ENCODE measurements at places on chromosomes 5 and 9.
A peak's percentile ranks its signal among the peaks of the same experiment; 100 is the strongest.

GRCh38 chr9:130268521-130269211 lies 3.1 kb downstream of the HMCN2 start:
- DNase-seq = no peak

DNA sequence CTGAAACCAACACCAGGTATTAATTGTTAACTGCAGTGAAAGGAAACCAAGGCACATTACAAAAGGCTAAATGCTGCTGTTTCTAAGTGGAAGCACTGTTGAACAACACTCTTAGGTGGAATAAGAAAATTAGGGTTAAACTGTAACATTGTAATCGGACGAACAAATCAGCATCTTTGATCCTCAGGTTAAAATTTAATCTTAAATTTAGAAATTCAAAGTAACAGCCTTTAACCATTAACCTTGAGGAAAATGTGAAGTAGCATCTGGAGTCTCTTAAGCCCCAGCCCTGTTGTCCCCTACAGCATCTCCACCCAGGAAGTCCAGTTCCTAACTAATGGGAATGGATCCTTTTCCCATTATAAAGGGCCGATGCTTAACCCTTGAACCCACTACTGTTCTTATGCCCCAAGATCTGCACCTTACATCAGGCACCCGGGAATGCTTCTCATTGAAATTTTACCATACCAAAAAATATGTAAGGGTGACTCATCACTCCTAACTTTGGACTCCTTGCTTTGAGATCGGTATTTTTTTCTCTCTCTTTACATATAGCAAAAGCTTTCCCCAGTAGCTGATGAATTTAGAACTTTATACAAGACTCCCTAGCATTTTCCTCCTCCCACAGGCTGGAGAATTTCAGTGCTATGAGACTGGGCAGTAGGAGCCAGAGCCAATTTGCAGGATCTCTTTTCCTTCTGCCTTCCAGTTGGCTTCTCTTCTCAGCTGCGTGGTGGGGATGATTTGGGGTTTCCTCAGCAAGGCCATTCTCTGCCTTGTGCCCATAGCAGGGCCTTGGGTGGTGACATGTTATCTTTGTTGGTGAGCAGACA lies 32.0 kb upstream of the ITGA2 start:
- no peak for DNase-seq

DNA sequence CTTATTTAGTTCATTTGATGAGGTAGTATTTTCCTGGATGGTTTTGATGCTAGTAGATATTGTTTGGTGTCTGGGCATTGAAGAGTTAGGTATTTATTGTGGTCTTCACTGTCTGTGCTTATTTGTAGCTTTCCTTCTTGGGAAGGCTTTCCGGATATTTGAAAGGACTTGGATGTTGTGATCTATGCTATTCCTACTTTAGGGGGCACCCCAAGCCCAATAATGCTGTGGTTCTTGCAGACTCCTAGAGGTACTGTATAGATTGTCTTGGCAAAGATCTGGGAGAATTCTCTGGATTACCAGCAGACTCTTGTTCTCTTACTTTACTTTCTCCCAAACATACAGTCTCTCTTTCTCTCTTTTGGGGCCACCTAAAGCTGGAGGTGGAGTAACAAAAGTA lies 315.7 kb downstream of the MAT2B start:
- DNase-seq = peak; percentile 3

DNA sequence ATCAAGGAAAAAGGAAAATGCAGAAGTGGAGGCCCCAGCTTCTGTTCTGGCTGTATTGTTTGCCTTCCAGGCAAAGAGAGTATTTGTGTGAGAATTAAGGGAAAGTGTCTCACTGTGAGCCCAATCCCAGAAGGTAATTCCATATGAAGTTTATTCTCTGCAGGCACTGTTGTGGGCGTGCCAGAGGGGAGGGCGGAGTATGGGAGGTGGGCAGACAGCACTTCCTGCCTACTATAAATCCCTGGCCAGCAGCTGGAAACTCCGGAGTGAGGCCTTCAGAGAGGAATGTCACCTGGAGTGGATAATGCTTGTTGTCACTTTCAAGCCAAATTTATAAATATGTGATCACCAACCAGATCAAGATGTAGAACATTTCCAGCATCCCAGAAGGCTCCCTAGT lies 209.5 kb downstream of the ARHGAP26 start:
- no peak for DNase-seq

- no peak for DNase-seq
Measured at GRCh38 chr5:117161718-117162335, 587.2 kb upstream of the SEMA6A start.

GRCh38 chr9:14909961-14910805 lies at the start of gene FREM1:
Gene FREM1, minus strand, starts transcription at chr9:14910428. Its CDS starts 41,451 bp downstream, at chr9:14868977.
- DNase-seq = no peak

DNA sequence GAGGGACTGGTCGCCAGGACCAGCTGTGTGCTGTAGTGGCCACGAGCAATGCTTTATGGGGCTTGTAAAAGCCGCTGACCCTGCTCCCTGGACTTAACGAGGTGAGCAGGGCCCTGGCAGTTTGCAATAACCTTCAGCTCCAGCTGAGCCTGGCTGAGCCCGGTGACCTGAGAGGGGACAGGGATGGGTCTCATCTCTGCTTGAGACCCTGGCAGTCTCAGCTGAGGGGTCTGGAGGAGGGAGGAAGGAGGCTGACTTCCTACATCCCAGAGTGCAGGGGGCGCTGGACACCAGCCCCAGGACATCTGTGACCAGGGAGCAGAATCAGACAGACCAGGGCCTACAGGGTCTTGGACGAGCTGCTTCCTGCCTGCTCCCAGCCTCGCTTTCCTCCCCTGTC lies 277.5 kb upstream of the MVB12B start:
- DNase-seq = no peak

DNA sequence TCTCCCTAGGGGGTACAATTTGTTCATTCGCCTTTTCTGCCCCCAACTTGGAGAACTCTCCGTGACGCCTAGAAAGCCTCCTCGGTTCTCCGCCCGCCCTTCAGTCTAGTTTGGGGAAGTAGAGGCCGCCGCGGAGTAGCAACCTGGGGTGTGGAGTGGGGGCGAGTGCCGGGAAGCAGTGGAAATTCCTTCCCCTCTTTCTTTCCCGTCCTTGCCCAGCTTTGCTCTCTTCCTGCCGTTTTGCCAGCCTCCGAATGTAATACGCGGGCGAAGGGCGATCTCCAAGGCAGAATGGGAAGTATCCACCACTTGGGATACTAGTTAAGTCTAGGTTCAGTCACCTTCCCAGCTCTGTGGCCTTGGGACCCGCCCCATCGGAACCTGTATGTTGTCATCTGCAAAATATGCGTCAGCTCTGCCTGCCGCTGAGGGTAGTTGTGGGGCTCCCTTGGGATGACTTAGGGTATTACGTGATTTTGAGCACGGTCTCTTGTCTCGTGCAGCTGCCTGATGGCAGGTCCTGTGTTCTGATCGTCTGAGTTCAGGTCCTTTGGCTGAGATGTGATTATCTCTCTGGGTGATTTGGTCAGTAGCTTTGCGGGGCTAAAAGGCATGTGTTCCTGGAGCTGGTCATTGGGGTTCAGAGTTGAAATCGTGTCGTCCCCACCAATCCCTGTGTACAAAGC lies 724 bp downstream of the PAM start:
- DNase-seq = no peak

GRCh38 chr9:14193328-14193990 lies 120.5 kb downstream of the NFIB start:
- no peak for DNase-seq

DNA sequence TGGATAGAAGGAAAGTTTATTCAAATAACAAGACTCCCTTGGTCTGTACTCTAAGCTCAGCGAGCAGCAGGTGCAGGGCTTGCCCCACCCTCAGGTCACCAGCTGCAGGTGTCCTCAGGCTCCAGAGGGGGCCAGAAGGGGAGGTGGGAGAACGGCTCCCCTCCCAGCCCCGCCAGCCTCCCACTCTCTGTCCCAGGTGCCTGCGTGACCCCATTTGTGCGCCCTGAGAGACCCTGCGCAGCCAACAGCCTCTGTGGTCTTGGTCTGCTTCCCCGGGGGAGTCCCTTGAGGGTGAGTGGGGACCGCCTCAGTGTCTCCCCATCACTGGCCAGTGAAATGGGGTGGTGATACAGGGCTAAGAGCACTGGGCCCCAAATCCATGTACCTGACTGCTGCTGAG lies 62.3 kb upstream of the STXBP1 start:
- no peak for DNase-seq

GRCh38 chr9:109765830-109766229 lies 14.2 kb upstream of the PALM2AKAP2 start:
- no peak for DNase-seq

DNA sequence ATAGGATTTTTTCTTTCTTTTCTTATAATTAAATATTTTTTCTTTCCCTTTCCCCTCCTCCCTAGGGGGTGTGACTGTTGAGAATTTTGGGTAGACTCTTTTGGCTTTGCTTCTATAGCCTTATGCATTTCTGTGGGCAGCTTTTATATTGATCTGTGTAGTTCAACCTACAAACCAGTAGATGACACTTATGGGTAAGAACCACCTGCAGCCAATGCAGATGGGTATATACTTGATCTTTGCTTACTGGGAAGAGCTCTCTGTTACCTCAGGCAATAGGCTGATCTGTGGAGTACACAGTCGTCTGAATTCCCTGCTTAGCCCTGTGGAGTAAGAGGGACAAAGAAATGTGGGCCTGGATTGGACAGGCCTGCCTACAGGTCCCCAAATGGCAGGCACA lies 102.7 kb upstream of the STARD4 start:
- DNase-seq = no peak

GRCh38 chr9:76400534-76401096 lies 6.4 kb upstream of the RFK start:
- no peak for DNase-seq

DNA sequence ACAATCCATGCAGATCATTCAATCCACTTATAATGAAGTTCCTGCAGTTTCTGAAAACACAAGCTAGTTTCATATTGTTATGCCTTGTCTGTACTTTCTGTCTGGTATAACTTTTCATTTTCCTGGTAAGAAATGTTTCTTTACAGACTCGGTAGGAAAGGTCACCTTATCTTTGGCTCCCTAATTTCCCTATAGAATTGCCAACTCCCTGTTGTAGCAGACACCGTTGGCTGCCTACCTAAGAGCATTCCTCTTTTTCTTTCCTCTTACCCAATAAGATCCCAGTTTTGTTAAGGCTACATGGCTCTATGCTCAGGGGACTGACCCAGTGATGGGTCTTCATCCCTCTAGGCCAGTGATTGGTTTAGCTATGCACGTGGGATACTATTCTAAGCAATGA lies 6.2 kb upstream of the ARHGEF37 start:
- no peak for DNase-seq

- DNase-seq = no peak
Measured at GRCh38 chr5:124979251-124979650, 232.8 kb upstream of the ZNF608 start.

DNA sequence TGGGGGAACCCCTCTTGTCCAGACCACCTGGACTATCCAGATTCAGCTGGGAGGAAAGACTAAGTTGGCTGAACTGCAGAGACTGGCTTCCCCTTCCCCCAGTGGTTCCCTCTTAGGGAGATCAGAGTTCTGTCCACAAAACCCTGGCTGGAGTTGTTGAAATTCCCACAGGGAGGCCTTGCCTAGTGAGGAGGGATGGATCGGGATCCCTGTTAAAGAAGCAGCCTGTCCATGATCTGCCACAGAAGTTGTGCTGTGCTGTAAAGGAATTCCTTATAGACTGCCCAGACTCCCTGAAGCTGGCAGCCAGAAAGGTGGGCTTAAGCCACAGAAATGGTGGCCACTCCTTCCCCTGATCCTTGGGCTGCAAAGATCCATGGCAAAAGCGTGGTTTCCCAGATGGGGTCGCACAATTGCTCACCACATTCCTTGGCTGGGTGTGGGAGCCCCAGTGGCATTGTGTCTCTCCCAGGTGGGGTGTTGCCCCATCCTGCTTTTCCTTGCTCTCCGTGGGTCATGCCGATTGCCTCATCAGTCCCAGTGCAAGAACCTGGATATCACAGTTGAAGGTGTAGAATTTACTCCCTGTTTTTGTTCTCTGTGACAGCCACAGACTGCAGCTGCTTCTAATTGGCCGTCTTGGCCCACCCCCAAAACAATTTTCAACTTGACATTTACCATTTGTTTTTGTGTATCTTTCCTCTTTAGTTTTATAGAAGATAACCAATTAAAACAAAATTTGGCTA lies 342.4 kb downstream of the FGF10 start:
- no peak for DNase-seq

DNA sequence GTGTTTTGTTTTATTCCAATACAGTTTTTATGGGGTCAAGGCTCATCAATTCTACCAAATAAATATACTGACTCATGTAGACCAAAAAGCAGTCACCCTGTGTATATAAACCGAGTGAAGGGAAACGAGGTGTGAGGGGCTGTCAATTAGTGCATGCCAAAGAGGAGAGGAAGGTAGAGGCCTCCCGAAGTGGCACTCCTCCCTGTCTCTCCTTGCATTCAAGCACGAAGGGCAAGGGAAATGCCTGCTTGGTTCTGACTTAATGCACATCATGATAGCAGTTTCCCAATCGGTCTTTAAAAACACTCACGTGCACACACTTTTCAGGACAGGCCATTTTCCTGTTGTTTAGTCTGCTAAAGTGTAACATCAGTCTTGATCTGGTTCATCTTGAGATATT lies 125.6 kb upstream of the SLCO6A1 start:
- no peak for DNase-seq

DNA sequence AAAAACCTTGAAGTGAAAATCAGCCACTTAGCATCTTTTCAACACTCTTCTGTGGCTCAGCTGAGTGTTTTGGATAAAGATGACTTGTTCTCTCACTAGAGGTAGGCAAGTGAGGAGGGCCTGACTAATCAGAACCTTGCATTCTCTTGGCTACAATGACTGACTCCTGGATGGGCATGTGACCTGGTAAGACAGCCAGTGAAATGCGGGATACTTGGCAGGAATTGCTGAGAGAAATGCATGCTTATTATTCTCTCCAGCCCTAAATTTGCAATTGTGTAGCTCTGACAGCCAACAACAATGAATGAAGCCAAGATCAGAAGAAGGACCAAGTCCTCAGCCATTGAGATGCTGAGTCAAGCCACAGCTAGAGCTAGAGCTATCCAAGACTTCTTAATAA lies 490.5 kb upstream of the ZNF608 start:
- DNase-seq = no peak

DNA sequence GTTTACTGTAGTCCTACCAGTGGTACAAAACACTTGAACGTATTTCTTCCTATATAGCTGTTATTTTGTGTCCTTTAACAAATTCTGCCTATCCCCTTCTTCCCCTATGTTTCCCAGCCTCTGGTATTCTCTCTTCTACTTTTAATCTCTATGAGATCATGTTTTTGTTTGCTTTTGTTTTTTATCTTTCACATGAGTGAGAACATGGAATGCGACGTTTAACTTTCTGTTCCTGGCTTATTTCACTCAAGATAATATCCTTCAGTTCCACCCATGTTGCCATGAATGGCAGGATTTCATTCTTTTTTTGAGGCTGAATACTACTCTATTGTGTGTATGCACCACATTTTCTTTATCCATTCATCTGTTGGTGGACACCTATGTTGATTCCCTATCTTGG lies 634.4 kb upstream of the WWC1 start:
- DNase-seq = no peak
